ENCODE measurements at places on chromosomes 12 and 14.

DNA sequence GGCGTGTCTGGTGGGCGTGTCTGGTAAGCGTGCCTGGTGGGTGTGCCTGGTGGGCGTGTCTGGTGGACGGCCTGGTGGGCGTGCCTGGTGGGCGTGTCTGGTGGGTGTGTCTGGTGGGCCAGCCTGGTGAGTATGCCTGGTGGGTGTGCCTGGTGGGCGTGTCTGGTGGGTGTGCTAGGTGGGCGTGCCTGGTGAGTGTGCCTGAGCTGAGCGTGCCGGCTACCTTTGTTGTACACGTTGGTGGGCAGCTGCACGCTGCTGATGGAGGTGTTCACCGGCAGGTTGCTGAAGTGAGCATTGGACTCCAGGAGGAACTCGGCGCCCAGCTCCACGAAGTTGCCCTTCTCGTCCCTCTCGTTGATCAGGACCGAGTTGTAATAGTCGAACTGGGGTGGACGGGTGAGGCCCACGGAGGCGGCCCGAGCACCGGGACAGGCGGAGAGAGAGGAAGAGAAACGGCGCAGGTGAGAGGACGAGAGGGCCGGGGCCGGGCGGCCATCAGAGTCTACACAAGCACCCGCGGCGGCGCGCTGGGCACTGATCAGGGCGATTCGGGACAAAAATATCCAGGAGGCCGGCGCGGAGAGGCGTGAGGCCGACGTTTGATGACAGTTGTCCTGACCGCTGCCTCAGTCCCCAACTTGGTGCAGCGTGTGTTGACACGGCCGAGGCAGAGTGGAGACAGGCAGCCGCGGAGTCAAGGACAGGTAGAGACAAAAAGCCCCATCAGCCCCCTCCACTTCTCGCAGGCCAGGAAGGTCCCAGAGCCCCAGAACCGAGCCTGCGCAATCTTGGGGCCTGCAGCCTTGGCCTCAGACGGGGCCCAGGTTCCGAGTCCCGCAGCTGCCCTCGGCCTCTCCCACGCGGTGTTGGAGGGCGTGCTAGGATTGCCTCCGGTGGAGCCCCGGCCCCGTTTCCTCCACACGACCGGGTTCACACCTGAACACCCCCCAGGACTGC, 10.5 kb downstream of the CACNA2D4 start:
- peak; percentile 20 for DNase-seq

GRCh38 chr12:117484901-117485300, 123.5 kb upstream of the NOS1 start:
- DNase-seq = no peak

GRCh38 chr12:120264904-120265472, 542 bp downstream of the PXN start:
- DNase-seq = no peak

- DNase-seq = no peak
Observed at GRCh38 chr14:61481701-61482100, 160.3 kb downstream of the PRKCH start.

- no peak for DNase-seq
Observed at GRCh38 chr14:61891810-61892209, 129.6 kb downstream of the SNAPC1 start.

GRCh38 chr12:3750616-3751015, 2.3 kb downstream of the CRACR2A start:
- no peak for DNase-seq

- no peak for DNase-seq
Observed at GRCh38 chr12:122406701-122407164, 15.7 kb downstream of the CLIP1 start.

DNA sequence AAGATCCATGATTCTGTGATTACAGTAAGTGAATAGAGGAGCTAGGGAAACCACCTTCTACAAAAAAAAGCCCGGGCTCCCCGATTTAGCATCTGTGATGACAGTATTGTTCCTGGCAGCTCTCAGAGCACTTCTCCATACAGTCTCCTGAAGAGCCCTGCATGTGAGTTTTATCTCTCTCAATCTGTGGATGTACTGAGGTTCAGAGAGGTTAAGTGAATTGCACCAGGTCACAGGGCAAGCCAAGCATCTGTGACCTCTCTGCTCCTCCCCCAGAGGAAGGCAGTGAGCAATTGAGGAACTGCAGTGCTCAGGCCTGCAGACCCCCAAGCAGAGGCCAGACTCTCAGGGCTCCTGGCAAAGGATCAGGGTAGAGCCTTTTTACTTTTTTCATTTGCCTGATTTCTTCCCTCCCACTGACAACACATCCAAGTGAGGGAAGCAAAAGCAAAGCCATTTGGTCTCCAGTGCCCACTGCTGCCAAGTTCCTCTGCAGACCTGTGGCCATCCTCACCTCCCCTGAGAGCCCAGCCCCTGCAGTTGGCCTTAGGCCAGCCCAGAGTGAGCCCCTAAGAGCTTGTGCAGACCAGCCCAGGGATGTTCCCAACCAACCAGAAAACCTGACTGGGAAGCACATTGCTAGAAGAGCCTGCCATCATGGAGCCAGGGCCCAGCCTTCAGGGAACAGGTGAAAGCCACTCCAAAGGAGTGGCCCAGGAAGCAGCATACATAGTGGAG, 47.6 kb upstream of the PNMA1 start:
- DNase-seq = peak; percentile 32

GRCh38 chr12:94262228-94263010, 114.0 kb downstream of the PLXNC1 start:
- DNase-seq = peak; percentile 74

GRCh38 chr12:74365178-74365964, 172.3 kb upstream of the ATXN7L3B start:
- DNase-seq = no peak

DNA sequence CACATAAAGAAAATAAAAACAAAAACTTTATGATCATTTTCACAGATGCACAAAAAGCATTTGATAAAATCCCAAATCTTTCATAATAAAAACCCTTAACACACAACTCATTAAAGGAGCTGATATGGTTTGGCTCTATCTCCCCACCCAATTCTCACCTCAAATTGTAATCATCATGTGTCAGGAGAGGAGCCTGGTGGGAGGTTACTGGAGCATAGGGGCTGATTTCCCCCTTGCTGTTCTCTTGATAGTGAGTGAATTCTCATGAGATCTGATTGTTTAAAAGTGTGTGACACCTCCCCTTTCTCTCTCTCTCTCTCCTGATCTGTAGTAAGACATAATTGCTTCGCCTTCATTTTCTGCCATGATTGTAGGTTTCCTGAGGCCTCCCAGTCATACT, 790.7 kb downstream of the C12orf50 start:
- DNase-seq = no peak

DNA sequence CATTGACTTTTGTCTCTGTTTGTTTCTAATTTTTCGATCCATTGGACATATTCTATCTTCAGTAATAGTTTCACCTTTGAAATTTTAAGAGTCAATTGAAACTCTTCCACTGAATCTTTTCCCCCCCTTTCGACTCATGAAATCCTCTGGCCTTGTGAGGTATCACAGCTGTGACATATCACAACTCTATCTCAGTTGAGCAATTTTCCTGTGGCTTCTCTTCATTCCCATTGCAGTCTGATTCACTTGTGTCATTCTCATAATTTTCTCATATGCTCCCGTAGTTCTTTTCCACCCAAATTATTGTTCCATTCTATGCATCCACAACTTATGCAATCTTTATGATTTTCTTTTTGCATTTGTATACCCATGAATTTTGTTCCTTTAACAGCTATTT, 261.6 kb downstream of the DACT1 start:
- DNase-seq = no peak

- no peak for DNase-seq
Observed at GRCh38 chr14:69317102-69317755, 57.3 kb downstream of the GALNT16 start.

DNA sequence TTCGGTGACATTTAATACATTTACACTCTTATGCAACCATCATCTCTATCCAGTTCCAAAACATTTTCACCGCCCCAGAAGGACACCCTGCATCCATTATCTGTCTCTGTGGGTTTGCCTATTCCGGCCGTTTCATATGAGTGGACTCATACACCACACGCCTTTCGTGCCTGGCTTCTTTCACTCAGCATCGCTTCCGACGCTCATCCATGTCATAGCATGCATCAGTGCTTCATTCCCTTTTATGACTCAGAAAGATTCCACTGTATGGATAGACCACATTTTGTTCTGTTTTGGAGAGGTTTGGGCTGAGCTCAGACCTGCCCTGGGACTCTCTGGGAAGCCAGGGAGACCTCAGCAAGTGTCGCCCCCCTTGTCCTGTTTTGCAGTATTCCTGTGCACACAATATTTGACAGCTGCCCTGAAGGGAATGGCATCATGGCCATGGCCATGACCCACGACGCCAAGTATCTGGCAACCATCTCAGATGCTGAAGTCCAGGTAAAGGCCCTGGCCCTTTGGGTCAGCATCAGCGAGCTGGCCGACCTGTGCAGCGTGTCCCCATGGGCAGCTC, 23.8 kb downstream of the CFAP251 start:
- DNase-seq = no peak

- DNase-seq = no peak
Observed at GRCh38 chr14:31300296-31300695, 92.7 kb upstream of the HECTD1 start.

GRCh38 chr14:94026889-94027469, 839 bp downstream of the OTUB2 start:
- DNase-seq = no peak

DNA sequence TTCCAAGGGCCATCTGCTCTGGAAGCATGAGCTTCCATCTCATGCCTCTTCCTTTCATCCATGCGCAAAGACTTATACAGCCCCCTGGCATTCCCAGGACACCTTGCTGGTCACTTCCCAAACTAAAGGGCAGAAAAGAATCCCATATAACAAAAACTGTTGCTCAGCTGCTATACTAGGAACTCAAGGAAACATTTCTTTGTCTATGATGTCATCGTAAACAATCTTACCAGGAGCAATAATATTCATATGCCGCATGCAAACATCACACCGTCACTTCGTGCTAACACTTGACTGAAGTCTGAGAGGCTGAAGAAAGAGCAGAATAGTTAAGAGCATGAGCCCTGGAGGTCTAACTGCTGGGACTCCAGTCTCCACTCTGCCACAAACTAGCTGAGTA, 50.5 kb upstream of the CDKN3 start:
- DNase-seq = no peak

DNA sequence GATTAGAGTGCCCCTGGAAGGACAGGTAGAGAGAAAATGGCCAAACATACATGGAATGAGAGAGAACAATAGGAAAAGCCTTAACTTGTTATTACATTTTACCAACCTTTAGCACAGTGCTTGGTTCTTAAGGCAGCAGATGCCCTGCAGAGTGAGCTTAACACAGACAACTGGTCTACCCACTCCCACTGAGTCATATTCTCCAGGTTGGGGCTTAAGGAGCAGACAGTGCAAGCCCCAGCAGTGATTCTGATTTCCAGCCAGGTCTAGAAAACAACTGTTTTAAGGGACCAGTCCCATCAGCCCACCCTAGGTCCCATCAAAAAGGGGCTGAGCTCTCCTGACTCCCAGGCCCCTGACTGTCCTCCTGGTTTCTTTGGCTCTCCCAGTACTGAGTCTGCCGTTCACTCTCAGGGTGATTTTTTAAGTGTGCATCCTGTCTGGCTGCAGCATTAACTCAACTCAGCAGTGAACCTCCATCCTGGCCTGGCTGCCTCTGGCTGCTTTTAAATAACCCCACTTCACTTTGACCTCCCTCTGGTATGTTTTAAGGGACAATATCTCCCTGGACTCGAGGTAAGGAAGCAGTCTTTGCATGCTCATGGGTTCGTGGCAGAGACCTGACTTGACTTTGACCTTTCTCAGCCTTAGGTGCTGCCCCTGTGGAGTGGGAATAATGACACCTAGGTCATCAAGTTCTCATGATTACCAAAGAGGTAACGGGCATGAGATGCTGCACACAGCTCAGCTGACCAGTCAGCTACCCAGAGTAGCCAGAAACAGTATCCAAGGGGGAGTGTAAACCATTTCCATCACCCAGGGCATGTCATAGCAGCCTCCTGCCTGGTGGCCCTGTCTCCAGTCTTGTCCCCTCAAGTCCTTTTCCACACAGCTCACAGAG, 210.7 kb upstream of the PWP1 start:
- DNase-seq = peak; percentile 3

DNA sequence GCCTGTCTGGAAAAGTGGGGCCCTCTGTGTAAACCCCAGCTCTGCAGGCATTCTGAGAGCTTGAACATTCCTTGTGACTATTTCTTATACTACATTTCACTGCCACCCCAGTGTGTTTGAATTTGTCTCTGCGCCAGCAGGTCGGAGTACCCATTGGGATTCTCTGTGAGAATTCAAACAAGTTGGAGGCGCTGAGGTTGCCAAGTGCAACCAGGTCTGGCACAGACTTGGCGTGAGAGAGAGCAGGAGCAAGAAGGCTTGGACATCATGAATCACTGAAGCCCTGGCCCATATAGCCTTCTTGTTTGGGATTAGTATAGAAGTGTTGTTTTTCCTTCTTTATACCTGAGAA, 33.0 kb upstream of the ATP2A2 start:
- no peak for DNase-seq

GRCh38 chr14:89978656-89979055, 22.9 kb downstream of the TDP1 start:
- DNase-seq = no peak

GRCh38 chr14:87756661-87757060, 236.3 kb downstream of the GALC start:
- DNase-seq = no peak

GRCh38 chr12:26727482-26728204, 105.4 kb downstream of the ITPR2 start:
- DNase-seq = no peak

All from activated naive CD4-positive, alpha-beta T cell treated with Interleukin-2 at 50 U/mL for 16 hours (primary cell).